ENCODE measurements at places on chromosomes 16 and 17. TPM values are rescaled to one million over a fixed set of nuclear protein-coding genes. Genes with fewer than 3 reads are reported as not detected.

Gene TP53TG3
- total RNA-seq: not detected

Gene SULT1A2
- not detected for total RNA-seq

Gene TOM1L1
- 28.4 TPM for total RNA-seq

Gene RHBDL3
- 0.10 TPM for total RNA-seq

Gene GRIN2A
- total RNA-seq: not detected

Gene MYOCD
- total RNA-seq: 11.9 TPM

Gene ASGR1
- total RNA-seq: 0.97 TPM

Gene ALDH3A1
- total RNA-seq: not detected

Gene SLFN12L
- not detected for total RNA-seq

Gene KRT39
- total RNA-seq: not detected

Gene SLC6A2
- total RNA-seq: not detected

Gene C16orf86
- total RNA-seq: 0.85 TPM

Gene HOXB7
- not detected for total RNA-seq

Gene ZSCAN10
- not detected for total RNA-seq

Gene COPRS
- 42.1 TPM for total RNA-seq

Gene PROCA1
- total RNA-seq: 2.3 TPM

Gene TEKT1
- not detected for total RNA-seq

Gene TMEM235
- not detected for total RNA-seq

Gene SLC5A10
- total RNA-seq: not detected

Gene CLEC10A
- not detected for total RNA-seq

Gene RASL10B
- total RNA-seq: 21.3 TPM

Gene KRTAP4-9
- total RNA-seq: not detected

Gene CCDC154
- 2.0 TPM for total RNA-seq

Gene USP43
- 4.3 TPM for total RNA-seq

Gene MEOX1
- total RNA-seq: 0.07 TPM

Gene GRN
- 342 TPM for total RNA-seq

Gene SLC22A31
- total RNA-seq: 0.40 TPM

Gene CBLN1
- not detected for total RNA-seq

Gene HOXB9
- not detected for total RNA-seq

Gene ZNF768
- 30.0 TPM for total RNA-seq

Gene CMTM1
- total RNA-seq: 11.9 TPM

Gene MFAP4
- total RNA-seq: 312 TPM

Gene LRRC45
- 8.2 TPM for total RNA-seq

Gene SAMD14
- total RNA-seq: 29.4 TPM

Gene MEFV
- not detected for total RNA-seq

Gene SLFN13
- total RNA-seq: 4.9 TPM

Gene NPIPA5
- total RNA-seq: 6.9 TPM

Gene CDRT15
- total RNA-seq: not detected
